MG63 (cell line): ENCODE measurements at places on chromosomes 2 and 18. TPM values are rescaled to one million over a fixed set of nuclear protein-coding genes. Genes with fewer than 3 reads are reported as not detected.

Gene PRSS56
- total RNA-seq = not detected in 2 replicates

Gene TRIM54
- 2.1 TPM in 1 of 2 replicates, not detected in the other for total RNA-seq

Gene BCL2
- 3.0 and 5.4 TPM in 2 replicates for total RNA-seq

Gene NTSR2
- not detected in 2 replicates for total RNA-seq

Gene FAM168B
- 115 and 171 TPM in 2 replicates for total RNA-seq

Gene NBAS
- total RNA-seq = 27.9 and 78.9 TPM in 2 replicates

Gene ANKRD62
- not detected in 2 replicates for total RNA-seq

Gene POMC
- not detected in 2 replicates for total RNA-seq

Gene CFAP65
- total RNA-seq = 0.03 TPM in 1 of 2 replicates, not detected in the other

Gene AQP12B
- not detected in 2 replicates for total RNA-seq

DNA sequence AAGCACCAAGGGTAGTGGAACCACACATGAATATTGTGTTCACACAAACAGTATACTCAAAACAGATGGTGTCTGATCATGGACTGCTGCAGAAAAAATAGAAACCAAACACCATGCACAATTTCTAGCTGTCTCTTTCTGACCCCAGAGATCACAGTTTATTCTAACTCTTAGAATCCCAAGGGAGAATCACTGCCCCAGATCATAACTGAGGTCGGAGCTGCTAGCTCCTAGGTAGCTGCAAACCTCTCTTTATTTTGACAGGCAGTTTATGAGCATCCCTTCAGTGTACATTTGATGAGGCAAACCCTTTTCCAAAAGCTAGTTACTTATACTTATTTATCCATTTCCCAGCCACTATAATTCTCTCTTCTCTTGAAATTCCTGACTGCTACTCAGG lies 439.1 kb upstream of the HNMT start:
- DNase-seq = no peak

DNA sequence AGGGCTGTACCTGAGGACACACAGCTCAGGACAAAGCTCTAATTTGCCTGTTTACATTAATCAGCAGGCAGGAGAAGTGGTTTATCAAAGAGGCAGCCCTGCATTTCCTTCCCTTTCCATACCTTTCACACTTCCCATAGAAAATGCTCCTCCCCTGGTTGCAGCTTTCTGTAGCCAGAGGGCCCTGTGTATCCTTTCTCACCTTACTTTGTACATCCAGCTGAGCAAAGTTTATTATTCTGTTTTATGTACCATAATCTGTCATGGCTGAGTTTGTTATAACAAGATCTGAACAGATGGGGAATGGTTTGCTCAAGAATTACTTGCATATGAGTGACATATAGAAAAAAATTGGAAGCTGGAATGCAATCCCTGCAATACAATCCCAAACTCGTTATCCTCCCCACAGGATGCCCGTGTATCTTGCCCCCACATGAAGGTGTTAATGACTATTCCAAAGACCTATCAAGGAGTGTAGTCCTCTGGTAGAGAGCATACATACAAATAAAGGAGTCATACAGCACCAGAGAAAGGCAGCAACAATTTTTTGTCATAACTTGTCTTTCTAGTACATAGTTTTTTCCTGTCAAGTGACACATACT lies 1025.8 kb upstream of the KLHL29 start:
- no peak for DNase-seq

GRCh38 chr2:161273038-161273760 lies 35.0 kb upstream of the PSMD14 start:
- DNase-seq = no peak

- DNase-seq = no peak
Observed at GRCh38 chr2:232748038-232748437, 28.3 kb downstream of the KCNJ13 start.

- DNase-seq = peak; percentile 68
Observed at GRCh38 chr2:119647440-119648169, 31.4 kb upstream of the TMEM177 start.

- no peak for DNase-seq
Observed at GRCh38 chr2:165191096-165191728, 12.6 kb downstream of the SCN3A start.

DNA sequence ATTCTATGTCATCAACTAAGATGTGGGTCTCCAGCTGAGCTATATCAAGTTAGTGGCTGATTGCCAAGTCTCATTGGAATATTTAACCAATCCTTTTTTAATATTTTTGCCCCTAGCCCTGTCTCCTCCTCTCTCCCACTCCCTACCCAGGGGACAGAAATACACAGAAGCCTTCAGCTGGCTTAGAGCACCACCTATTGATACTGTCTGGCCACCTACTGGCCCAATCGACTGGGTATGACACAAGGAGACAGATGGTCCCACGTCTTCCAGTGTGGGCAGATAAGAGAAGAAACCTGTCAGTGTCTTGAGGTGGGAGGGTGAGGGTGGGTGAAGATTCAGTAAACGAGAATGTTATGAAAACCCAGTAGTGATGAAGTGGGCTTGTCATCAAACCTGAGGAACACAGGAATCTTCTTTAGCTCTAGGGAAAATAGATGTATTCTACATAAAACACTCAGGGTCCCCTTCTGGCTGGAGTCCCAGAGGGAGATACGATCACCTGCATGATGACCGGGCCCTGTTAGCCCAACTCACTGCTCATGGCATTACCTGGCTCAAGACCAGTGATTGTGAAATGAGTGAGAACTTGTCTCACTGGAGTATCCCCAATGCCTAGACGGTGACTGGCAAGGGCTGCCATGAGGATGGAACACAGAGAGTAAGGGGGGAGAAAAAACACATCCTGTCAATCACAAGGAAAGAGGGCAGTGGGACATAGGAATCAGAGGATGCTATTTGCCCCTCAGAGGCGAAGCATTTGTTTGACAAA lies 26.7 kb downstream of the POLR1A start:
- no peak for DNase-seq

- DNase-seq = peak; percentile 76
Observed at GRCh38 chr18:12287684-12288402, 20.2 kb upstream of the TUBB6 start.

GRCh38 chr2:56713978-56714377 lies 530.2 kb downstream of the CCDC85A start:
- no peak for DNase-seq

DNA sequence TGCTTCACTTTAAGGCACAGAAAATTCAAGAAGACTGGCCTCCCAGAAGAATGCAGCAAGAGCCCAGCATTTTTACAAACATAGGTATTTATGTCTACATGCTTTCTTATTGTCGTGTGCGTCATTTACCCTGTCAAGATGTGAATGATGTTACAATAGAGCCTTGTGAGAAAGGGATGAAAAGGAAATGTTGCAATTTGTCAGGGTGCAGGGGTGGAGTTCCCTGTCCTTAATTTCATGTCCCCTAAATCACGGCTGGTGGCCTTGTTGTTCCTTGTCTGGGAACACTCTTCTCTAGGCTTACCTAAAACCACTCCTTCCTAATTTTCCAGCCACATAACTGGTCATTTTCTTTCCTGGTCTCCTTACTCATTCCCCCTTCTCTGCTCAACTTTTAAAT lies 194.2 kb downstream of the TXNL1 start:
- no peak for DNase-seq

GRCh38 chr2:126722546-126722945 lies 66.6 kb downstream of the GYPC start:
- DNase-seq = no peak

DNA sequence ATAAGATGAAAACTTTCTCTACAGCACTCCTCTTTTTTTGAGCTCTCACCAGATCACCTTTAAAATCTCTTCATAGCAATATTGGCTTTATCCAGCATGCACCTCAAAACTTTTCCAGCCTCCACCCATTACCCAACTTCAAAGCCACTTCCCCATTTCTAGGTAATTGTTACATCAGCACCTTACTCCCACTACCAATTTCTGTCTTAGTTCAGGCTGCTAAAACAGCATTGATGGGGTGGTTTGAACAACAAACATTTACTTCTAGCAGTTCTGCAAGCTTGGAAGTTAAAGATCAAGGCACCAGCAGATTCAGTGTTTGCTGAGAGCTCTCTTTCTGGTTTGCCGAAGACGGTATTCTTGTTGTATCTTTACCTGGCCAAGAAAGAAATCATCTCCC lies 114.0 kb upstream of the SLC39A10 start:
- no peak for DNase-seq

GRCh38 chr2:69638630-69639029 lies 4.9 kb downstream of the AAK1 start:
- no peak for DNase-seq

DNA sequence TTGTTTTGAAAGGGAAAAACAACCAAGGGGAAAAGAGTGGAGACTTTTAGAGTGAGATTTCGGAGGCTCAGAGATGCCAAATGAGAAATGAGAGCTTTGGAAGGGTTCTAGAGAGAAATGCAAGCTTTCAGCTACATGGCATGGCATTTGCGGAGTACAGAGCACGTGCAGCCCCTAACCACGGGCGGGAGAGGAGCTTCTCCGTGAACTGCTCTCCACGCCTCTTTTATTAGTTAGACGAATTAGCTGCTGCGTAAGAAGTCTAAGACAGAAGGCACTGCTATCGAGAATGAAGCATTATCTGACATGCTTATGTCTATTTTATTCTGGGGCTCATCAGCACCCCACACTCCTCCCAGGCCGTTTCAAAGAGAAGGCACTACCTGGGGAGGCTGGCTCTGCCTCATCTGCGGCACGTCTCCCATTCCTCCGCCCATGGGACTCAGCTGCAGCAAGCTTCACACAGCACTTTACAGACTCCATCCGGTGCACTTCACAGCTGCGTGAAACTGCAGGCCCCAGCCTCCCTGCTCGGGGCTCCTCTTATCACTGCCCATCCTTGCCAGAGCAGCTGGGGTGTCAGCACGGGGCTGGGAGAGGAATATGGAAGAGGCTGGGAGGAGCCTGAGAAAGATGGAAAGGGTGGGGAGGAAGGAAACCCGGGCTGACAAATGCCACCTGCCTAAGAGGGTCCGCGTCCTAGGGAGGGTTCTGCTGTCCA lies 207.3 kb upstream of the APCDD1 start:
- no peak for DNase-seq

- peak; percentile 12 for DNase-seq
Observed at GRCh38 chr2:167438206-167438605, 549.9 kb downstream of the XIRP2 start.

DNA sequence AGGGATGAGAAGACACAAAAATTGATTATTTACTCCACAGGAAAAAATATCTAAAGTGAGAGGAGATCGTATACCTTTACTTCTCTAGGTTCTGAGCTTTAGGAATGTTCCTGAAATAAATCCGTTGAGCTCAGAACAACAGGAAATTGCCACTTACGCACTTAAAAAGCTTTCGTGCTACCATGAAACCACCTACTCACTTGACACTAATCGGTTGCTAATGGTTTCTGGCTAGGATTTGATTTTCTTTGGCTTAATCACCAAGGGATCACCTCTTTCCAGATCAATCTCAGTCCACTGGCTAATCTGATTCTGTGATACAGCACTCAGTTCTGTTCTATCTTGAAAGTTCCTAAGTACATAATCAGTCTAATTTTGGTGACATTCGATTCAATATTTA lies 419.6 kb downstream of the DLGAP1 start:
- no peak for DNase-seq
